ENCODE measurements at places on chromosomes 1 and 21.

GRCh38 chr1:29338908-29339575 is 102.7 kb downstream of the PTPRU start:
- H3K36me3 ChIP-seq = no peaks in the 10 kb centered on the region
- H3K27ac ChIP-seq = no peak overlapping the region
- no peaks in the 10 kb centered on the region for H3K4me1 ChIP-seq

DNA sequence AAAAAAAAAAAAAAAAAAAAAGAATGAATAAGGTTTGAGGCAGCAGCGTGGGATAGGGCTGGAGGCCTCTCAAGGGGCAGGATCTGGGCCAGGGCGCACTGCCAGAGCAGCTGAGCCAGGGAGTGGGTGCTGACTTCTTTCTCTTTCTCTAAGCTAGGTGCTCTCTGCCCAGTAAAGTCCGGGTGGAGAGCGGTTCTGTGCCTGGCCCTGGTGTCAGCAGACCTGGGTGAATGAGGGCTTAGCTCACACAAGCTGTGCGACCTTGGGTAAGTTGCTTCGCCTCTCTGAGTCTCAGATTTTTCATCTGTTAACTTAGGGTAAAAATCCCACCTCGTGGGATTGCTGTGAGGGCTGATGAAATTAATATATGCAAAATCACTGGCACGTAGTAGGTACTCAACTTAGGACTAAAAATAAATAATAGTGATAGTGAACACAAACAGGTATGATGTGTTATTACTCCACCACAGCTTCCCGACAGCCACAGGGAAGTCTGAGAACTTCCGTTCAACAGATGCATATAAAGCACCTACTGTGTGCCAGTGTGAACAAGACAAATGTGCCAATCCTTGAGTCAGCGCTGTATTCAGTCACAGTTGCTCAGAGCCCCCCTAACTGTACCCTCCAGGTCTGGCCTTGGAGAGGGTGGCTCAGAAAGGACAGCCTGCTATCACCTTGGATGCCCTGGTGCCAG is 2.0 kb upstream of the FAM131C start:
- peaks cover 25% of the 10 kb centered on the region for H3K4me1 ChIP-seq
- no peak for DNase-seq
- peaks cover 14% of the 10 kb centered on the region for H3K27me3 ChIP-seq
- H3K27ac ChIP-seq = peak overlapping the region; percentile 20

GRCh38 chr1:52836035-52836434 is 6.5 kb upstream of the ZYG11A start:
- H3K27me3 ChIP-seq = peaks cover 3% of the 10 kb centered on the region
- no peak overlapping the region for H3K4me3 ChIP-seq

- no peak overlapping the region for H3K4me3 ChIP-seq
- DNase-seq = no peak
- no peaks in the 10 kb centered on the region for H3K4me1 ChIP-seq
- H3K27ac ChIP-seq = no peak overlapping the region
- H3K27me3 ChIP-seq = no peaks in the 10 kb centered on the region
Observed at GRCh38 chr1:229371624-229372023, 28.8 kb upstream of the CCSAP start.

DNA sequence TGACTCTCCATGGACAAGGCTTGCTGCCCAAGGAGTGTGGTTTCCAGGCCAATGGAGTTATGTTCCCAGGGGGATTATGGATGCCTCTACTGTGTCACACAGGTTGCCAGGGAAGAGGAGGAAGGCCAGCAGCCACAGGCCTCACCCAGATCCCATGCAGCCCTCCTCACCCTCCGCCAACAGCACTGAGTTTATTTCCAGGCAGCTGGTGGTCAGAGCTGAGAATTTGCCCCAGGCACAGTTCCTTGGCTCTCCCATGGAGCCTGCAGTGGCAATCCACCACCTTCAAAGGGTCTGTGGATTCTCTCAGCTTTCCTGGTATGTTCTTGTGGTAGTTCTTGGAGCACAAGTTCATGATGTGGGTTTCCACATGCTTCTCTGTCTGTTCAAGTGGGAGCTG is 79.2 kb downstream of the NTNG1 start:
- H3K4me1 ChIP-seq = no peaks in the 10 kb centered on the region
- H3K27ac ChIP-seq = no peak overlapping the region
- H3K27me3 ChIP-seq = no peaks in the 10 kb centered on the region
- no peaks in the 10 kb centered on the region for H3K36me3 ChIP-seq

DNA sequence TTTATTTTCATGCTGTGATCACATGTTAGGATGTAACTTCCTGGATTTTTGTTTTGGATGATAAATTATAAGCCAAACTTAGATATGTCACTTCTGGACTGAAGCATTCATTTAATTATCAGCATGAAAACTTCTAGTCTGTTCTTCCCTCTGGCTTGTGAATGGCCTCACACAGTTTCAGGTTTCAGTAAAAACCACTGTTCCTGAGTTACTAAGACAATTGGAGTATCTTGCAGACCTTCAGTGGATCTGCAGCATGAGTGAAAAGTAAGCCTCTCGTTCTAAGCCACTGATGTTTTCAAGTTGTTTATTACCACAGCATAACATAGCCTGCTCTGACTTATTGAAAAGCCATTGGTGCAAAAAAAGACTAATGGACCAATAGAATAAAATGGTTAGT is 55.3 kb upstream of the RGS21 start:
- no peak overlapping the region for H3K27ac ChIP-seq
- no peaks in the 10 kb centered on the region for H3K27me3 ChIP-seq
- H3K4me3 ChIP-seq = no peak overlapping the region
- H3K4me1 ChIP-seq = no peaks in the 10 kb centered on the region
- no peaks in the 10 kb centered on the region for H3K36me3 ChIP-seq
- DNase-seq = no peak

DNA sequence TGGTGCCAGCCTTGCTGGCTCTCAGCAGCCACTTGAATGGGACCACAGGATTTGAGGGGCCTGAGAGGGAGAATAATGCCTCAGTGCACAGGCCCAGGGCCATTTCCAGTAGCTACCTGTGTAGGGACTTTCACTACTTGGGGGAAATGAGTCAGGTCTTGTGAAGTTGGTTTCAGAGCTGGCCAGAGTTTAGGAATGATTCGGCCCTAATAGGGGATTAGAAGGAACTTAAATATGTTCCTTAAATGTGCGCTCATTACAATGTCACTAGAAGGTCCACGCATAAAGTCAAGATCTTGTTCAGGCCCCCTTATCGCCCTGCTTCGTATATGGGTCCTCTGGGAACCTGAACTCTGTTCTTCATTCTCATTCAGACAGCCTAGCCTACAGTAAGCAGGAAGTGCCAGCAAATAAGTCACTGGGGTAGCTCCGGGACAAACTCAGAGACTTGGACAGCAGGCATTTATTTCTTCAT is 5.6 kb upstream of the AKR1A1 start:
- no peaks in the 10 kb centered on the region for H3K27me3 ChIP-seq
- no peaks in the 10 kb centered on the region for H3K36me3 ChIP-seq
- no peak overlapping the region for H3K27ac ChIP-seq
- DNase-seq = no peak
- H3K4me1 ChIP-seq = peaks cover 13% of the 10 kb centered on the region
- H3K4me3 ChIP-seq = no peak overlapping the region

DNA sequence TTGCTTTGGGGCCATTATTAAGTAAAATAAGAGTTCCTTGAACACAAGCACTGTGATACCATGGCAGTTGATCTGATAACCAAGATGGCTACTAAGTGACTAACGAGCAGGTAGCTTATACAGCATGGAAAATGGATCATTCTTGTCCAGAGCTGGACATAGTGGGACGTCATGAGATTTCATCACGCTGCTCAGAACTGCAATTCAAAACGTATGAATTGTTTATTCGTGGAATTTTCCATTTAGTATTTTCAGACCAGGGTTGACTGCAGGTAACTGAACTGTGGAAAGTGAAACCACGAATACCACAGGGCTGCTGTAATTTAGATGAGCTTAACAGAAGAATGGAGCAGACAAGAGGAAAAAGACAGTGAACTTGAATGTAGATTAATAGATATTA is 38.9 kb downstream of the CCDC18 start:
- peaks cover 4% of the 10 kb centered on the region for H3K36me3 ChIP-seq
- no peak overlapping the region for H3K27ac ChIP-seq
- no peaks in the 10 kb centered on the region for H3K27me3 ChIP-seq
- peak overlapping the region; percentile 59 for H3K4me3 ChIP-seq
- no peaks in the 10 kb centered on the region for H3K4me1 ChIP-seq

GRCh38 chr1:165628147-165628822 is 2.7 kb upstream of the MGST3 start:
- H3K27me3 ChIP-seq = no peaks in the 10 kb centered on the region
- H3K36me3 ChIP-seq = no peaks in the 10 kb centered on the region
- no peak for DNase-seq
- no peak overlapping the region for H3K4me3 ChIP-seq

DNA sequence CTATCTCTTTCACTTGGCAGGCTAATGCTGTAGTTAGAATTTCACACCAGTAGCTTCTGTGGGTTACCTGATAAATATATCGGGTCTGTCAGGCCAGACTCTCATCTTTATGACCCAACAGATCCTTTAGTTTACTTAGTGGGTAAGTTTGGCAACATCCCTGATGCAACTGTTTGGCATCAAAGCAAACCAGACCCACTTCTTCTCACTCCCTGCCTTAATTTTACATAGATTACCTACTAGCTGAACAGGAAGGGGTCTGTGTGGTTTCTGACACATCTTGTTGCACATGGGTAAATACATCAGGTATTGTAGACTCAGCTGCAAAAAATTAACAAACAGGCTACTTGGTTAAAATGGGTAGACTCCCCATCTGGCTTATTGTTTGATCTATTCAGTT is 3.2 kb upstream of the GUK1 start:
- H3K27me3 ChIP-seq = no peaks in the 10 kb centered on the region
- H3K27ac ChIP-seq = no peak overlapping the region
- DNase-seq = no peak
- no peak overlapping the region for H3K4me3 ChIP-seq

- no peak for DNase-seq
- H3K27me3 ChIP-seq = no peaks in the 10 kb centered on the region
- no peaks in the 10 kb centered on the region for H3K36me3 ChIP-seq
- peak overlapping the region; percentile 69 for H3K27ac ChIP-seq
Observed at GRCh38 chr1:6360117-6360496, 33.5 kb downstream of the ACOT7 start.

- H3K27ac ChIP-seq = no peak overlapping the region
- no peaks in the 10 kb centered on the region for H3K36me3 ChIP-seq
- H3K4me3 ChIP-seq = no peak overlapping the region
- H3K27me3 ChIP-seq = no peaks in the 10 kb centered on the region
Observed at GRCh38 chr1:206439205-206439604, 31.1 kb upstream of the IKBKE start.

DNA sequence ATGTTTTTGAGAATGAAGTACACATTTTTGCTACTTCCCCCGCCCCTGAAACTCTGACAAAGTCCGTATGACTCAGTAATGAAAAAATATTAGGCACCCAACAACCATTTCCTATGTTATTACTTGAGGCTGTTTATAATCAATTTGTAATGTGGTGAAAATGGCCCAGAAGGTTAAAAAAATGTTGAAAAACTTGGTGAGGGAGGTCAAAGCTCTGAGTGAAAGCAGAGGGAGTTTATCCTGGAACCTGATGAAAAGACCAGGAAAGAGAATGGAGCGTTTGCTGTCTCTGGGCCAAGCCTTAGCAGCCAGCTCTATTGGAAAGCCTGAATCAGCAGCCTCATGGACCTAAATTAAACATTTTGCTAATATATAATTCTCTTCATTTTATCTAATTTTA is 367.7 kb upstream of the NEGR1 start:
- no peaks in the 10 kb centered on the region for H3K4me1 ChIP-seq
- H3K4me3 ChIP-seq = no peak overlapping the region
- no peak overlapping the region for H3K27ac ChIP-seq
- H3K36me3 ChIP-seq = no peaks in the 10 kb centered on the region
- H3K27me3 ChIP-seq = no peaks in the 10 kb centered on the region

DNA sequence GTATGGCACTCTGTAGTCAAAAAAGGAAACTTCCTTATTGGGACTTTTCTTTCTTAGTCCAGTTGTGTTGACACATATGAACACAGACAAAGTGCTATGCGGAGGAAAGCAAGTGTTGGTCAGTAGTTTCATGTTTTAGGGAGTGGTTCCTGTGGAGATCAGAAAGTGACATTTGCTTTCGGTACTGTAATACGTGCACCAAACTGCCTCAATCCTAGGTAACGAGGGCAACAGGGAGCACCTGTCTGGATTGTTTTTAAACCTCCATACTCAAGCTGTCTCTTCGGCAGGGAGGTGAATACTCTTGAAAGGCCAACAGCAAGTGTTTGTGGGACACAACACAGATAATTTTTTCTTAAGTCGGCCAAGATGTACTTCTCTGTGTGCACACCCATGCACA is 9.1 kb downstream of the RHOU start:
- DNase-seq = no peak
- H3K4me3 ChIP-seq = no peak overlapping the region
- no peaks in the 10 kb centered on the region for H3K27me3 ChIP-seq
- H3K36me3 ChIP-seq = no peaks in the 10 kb centered on the region
- H3K4me1 ChIP-seq = peaks cover 5% of the 10 kb centered on the region
- H3K27ac ChIP-seq = no peak overlapping the region

DNA sequence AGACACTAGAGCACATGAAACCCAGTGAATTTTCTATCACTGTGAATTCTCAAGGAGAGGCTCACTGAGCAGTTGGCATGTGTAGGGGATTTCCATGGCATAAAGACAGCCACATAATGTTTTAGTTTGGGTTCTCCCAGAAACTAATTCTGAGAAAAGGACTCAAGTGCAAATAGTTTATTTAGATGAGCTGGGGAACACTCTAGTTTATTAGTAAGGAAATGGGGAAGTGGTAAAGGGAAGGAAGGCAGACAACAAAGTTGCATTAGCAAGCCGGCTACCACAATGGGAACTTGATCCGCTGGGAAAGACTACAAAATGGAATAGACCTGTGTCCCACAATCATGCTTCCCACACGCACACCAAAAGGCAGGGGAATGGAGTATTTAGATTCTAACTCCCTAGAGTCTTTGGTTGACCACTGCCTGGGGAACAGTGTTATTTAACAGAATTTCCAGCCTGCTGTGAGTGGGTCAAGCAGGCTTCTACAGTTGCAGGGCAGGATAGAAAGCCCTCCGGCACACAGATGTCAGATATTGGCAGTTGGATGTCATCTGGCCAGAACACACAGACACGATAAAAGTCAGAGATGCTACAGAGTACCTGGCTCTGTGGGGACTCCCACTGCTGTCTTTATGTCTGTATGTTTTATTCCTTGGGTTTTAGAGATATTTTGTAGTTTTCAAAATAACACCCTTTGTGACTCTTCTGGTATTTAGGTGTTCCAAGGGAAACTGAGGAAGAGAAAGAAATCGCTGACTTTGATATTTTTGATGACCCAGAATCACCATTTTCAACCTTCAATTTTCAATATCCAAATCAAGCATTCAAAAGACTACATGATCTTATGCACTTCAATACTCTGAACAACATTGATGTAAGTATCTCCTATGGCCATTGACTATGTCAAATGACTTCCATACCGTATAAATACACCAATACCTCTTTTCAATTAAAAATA is 150.1 kb downstream of the PLA2G4A start:
- DNase-seq = no peak
- no peaks in the 10 kb centered on the region for H3K4me1 ChIP-seq
- no peak overlapping the region for H3K27ac ChIP-seq
- H3K27me3 ChIP-seq = no peaks in the 10 kb centered on the region

- H3K4me3 ChIP-seq = no peak overlapping the region
- H3K27me3 ChIP-seq = peaks cover 13% of the 10 kb centered on the region
- no peaks in the 10 kb centered on the region for H3K36me3 ChIP-seq
- H3K4me1 ChIP-seq = no peaks in the 10 kb centered on the region
- no peak overlapping the region for H3K27ac ChIP-seq
Observed at GRCh38 chr1:906600-907420, 16.9 kb upstream of the SAMD11 start.
